ENCODE measurements at places on chromosomes 2 and 18.

GRCh38 chr2:237042101-237042500, 43.6 kb upstream of the COPS8 start:
- no peak for DNase-seq

GRCh38 chr2:223585666-223586065, 16.5 kb downstream of the SCG2 start:
- DNase-seq: no peak

GRCh38 chr2:119772767-119773166, 13.0 kb downstream of the PTPN4 start:
- no peak for DNase-seq

DNA sequence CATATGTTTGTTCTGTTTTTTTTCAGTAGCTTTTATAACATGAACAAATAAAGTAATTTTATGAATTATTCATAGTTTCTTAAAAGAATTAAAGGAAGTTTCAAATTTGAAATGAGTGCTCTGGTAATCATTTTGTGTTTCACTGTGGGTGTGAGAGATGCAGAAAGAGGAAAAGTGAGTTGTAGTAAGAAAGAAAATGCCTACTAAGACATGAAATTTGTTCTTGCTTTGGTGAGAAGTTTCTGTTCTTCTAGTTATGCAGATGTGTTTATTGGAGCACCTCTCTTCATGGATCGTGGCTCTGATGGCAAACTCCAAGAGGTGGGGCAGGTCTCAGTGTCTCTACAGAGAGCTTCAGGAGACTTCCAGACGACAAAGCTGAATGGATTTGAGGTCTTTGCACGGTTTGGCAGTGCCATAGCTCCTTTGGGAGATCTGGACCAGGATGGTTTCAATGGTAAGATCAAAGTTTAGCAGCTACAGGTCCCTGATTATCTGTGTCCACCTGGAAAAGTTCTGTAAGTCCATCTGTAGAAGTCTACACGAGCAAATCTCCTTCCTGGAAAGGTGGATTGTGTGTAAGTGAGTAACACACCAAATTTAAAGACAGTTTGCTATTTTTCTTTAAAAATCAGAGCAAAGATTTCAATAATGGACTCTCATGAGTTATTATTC, 51.4 kb downstream of the ITGAV start:
- DNase-seq: no peak

DNA sequence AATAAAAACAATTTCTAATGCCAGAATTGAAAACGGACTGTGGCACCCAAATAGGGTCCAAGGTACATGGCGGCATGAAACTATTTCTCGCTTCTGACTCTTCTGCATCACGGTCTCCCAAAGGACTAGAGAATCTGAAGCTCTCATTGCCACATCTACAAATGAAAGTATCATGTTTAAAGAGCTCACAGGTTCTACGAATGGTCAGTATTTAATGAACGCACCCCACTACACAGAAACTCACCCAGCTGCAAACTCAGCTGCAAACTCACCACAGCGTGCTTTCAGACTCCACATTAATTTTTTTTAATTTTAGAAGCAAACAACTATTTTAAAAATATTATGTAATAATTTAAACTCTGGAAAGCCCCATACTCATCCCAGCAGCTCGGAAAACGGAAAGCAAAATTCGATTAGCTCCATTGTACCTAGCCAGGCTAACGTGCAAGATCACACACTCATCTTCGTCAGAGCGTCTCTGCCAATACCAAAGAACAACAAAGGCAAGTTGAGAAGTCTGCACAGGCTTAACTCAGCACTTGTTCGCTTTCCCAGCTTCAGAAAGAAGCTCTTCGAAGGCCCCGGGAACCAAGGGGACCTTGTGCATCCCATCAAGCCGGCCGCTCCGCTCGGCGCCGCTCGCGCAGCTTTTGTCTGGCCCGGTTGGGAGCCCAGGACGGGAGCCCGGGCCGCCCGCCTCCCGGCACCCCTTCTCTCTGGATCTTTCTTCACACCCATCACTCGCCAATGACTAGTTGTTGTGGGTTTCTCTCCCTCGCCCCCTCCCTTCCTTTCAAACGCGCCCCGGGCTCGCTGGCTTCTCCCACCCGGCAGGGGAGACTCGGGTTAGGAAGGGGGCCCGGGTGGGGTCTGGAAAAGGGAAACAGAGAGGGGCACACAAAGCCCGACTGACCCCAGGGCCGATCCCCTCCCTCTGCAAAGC, 785 bp downstream of the CLASP1 start:
- no peak for DNase-seq

DNA sequence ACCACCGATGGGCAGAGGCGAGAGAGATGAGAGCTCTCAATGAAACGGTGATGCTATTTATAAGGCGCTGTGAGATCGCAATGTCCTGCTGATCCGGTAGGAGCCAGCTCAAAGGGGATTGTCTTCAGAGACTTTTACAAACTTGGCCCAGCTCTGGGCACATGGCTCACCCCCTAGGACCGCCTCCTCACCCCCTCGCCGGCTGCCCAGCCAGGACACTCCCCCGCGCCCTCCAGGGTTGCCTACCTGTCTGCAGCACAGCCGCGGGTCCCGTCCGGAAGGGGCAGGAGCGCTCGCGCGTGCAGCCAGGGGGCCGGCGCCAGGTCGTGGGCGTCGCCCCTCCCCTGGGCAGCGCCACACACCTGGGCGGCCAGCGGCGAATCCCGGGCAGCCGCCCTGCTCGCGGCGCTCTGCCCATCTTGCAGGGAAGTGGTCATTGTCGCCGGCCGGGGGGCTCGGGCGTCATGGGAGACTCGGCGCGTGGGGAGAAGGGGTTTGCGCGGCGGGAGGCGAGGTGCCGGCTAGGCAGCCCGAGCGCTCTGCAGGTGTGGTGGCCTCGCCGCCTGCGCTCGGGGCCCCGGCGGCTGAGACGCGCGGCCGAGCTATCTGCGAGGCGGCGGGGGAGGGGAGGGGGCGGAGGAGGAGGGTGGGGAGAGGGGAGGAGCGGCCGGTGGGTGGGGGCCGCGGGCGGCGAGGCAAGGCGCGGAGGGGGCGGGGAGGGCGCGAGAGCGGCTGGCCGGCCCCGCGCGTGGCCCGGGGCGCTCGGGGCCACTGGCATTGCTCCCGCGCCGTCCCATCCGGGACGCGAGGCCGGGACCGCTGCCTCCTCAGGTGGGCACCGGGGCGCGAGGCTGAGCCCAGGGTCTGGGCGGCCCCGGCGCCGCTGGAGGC, at the start of gene GRB14:
Gene GRB14, minus strand, starts transcription at position 610 of the 891 bp plus-strand sequence. Its CDS starts 173 bp downstream, at position 437.
- DNase-seq: no peak

DNA sequence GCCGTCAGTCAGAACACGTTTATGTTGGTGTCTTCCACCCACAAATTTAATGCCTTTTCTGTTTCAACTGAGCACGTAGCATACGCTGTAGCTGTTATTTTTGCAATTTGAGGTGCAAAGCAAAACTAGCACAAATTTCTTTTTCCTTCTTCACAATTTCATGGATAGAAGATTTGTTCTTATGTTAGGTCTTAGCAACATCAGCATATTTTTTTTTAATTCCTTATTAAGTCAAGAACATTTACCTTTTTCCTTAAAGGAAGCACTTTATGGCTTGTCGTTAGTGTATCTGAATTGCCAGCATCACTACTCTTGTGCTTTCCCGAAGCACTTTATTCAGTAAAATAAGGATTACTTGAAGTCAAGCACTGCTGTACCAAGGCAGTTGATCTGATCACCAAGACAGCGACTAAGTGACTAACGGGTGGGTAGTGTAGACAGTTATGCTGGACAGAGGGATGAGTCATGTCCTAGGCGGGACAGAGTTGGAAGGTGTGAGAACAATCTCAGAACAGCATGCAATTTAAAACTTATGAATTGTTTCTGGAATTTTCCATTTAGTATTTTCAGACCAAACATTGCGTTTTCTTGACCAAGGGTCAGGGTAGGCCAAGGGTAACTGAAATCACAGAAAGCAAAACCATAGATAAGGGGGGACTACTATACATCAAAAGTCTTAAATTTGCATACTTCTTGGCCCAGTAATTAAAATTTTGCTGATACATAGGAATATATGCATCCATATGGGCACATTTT, 13.3 kb downstream of the BABAM2 start:
- no peak for DNase-seq

DNA sequence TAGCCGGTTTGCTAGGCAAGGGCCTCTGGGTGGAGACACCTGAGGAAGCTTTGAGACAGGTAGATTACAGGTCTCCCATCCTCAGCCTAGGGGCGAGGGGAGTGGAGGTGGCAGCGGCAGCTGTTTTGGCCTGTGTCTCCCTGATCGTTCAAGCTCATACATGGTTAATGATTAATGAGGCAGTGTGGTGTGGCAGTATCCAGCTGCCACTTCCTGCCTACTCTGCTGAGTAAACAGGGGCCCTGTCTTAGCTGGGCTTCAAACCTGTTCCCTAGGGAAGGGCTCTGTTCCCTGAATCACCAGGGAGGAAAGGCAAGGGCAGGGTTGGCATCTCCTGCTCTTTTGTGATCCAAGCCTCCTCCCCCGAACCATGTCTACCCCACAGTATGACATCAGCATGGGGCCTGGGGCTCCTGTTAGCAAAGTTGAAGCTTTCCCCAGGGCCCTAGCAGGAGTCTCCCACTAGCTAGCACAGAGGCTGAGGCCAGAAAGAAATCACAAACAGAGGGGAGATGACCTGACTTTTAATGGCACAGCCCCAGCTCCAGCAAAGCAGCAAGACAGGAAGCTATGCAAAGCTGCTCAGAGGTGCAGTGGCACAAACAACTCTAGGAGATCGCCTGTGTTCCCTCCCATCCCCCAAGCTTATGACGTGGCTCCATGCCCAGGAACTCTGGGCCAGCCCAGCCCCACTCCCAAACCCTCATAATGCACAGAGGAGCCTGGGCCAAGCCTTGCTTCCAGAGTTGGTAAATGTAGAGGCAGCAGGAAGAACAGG, 3.7 kb upstream of the TUBA4B start:
- peak; percentile 61 for DNase-seq

GRCh38 chr18:40534723-40535122, 1420.3 kb upstream of the PIK3C3 start:
- DNase-seq: no peak

GRCh38 chr2:47720559-47720958, 62.4 kb upstream of the MSH6 start:
- DNase-seq: no peak

GRCh38 chr2:184444217-184444616, 154.1 kb upstream of the ZNF804A start:
- no peak for DNase-seq
